Posterior vena cava (tissue), 2 donors: ENCODE measurements at places on chromosomes 2 and 18. TPM values are rescaled to one million over a fixed set of nuclear protein-coding genes. Genes with fewer than 3 reads are reported as not detected.

DNA sequence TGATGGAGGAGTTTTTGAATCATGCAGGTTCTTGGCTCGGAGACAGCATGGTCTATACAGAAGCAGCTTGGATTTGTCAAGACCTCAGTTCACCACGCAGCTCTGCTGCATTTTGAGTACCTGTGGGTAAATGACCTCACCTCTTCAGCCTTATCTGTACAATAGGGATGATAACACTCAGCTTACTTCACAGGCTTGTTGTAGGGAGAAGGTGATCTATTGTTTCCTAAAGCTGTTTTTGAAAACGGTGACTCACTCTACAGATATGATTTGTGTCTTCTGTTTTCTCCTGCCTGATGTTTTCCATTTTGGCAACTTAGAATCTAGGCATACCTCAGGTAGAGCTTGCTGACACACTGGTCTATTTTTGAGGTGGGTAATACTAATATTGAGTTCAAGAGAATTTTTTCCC lies 80.3 kb downstream of the FMNL2 start:
- no peak for DNase-seq

DNA sequence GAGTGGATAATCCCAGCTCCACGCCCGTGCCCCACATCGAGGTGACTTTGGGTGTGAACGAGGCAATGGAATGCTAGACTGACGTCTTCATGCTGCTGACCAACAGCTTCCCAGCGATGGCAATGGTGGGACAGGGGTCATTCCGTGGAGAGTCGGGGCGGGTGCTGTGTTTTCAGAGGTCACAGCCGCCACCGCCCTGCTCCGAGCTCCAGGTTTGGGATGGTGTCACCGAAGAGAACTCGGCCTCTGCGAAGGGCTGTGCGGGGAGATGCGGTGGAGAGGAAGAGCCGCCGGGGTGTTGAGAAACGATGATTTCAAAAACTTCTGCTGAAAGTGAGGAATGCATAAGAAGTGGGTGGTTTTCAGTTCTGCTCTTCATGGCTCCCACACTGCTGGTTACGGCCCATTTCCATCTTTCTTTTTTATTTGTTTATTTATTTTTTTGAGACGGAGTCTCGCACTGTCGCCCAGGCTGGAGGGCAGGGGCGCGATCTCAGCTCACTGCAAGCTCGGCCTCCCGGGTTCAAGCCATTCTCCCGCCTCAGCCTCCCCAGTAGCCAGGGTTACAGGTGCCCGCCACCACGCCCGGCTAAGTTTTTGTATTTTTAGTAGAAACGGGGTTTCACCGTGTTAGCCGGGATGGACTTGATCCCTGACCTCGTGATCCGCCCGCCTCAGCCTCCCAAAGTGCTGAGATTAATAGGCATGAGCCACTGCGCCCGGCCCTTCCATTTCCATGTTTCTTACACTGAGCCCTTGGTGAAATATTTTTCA lies 142.6 kb downstream of the RTP5 start:
- peak; percentile 58 for DNase-seq

The DYNAP gene
- total RNA-seq = not detected

DNA sequence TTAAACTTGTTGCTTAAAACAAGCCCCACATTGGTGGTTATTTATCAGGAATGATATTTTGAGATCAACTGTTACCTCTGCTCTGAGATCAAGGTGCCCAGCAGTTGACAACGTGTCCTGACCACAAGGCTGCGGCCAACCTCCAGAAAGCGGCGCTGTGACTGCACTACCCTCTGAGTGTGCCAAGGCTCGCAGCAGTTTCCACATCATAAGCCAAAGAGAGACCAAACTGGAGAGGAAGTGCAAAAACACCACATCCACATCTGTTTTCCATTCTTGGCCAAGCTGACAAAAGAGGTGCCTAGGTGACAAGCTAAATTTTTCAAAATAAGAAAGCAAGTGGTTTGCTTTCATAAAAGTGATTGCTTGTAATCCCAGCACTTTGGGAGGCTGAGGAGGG lies 410.8 kb upstream of the POU3F3 start:
- DNase-seq = no peak

The GAL3ST2 gene
- not detected for total RNA-seq

The GTF3C2 gene
- 36.9 TPM for total RNA-seq

- no peak for DNase-seq
Measured at GRCh38 chr2:53170466-53170865, 597.1 kb upstream of the CHAC2 start.

The HNRNPLL gene
- 54.6 TPM for total RNA-seq

- DNase-seq = no peak
Measured at GRCh38 chr18:60199505-60199904, 173.1 kb downstream of the MC4R start.

DNA sequence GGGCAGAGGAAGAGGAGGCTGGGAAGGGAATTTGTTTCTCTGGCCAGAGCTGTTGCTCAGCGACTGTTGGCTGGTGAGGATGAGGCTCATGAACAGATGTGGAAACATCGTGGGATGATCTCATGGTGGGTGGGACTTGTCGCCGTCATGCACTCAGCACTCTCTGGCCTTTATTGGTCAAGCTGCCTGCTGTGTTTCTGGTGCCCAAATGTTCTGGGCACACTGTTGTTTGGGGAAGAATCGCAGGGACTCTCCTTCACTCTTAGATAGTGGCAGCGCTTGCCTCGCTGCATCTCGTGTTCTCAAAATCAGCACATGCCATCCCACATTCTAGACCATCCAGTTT lies 145.6 kb downstream of the AGAP1 start:
- peak; percentile 93 for DNase-seq

The CXCR1 gene
- 1.1 TPM for total RNA-seq

The LOXHD1 gene
- 0.38 TPM for total RNA-seq

The GAREM1 gene
- total RNA-seq = 9.8 TPM

- DNase-seq = no peak
Measured at GRCh38 chr2:56382466-56382865, 198.7 kb downstream of the CCDC85A start.

DNA sequence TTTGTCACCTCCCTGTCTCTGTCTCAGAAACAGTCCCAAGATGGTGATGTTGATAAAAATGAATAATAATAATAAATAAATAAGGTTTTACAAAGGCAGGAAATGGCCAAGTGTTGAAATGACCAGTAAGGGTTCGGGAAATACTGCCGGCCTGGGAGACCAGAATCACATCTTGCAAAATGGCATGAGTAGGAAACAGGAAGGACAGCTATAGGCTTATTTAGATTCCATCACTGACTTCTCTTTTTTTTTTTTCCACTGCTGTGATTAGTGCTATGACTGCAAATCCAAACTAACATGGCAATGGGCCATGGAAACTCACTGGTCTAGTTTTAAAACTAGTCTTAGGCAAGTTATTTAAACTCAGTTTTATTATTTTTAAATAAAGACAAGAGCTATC lies 60.6 kb downstream of the SCN1A start:
- no peak for DNase-seq

DNA sequence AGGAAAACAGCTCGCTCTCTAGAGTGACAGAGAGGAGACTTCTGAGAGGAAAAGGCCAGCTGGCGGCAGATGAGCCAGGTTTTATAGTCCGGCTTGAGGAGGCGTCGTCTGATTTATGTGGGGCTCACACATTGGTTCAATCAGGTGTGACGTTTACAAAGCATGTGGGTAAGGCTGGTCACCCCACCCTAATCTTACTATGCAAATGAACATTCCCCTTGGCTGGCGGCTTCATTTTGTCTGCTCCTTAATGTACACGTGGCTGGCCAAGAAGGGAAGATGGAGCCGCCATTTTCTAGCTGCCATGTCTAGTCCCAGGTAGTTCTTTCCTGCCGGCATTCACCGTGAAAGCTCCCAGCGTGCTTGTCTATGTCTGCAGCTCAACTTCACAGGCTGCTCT lies 299.1 kb upstream of the SPRED2 start:
- DNase-seq = no peak

The ABCG8 gene
- not detected for total RNA-seq

The LRRC30 gene
- total RNA-seq = not detected

DNA sequence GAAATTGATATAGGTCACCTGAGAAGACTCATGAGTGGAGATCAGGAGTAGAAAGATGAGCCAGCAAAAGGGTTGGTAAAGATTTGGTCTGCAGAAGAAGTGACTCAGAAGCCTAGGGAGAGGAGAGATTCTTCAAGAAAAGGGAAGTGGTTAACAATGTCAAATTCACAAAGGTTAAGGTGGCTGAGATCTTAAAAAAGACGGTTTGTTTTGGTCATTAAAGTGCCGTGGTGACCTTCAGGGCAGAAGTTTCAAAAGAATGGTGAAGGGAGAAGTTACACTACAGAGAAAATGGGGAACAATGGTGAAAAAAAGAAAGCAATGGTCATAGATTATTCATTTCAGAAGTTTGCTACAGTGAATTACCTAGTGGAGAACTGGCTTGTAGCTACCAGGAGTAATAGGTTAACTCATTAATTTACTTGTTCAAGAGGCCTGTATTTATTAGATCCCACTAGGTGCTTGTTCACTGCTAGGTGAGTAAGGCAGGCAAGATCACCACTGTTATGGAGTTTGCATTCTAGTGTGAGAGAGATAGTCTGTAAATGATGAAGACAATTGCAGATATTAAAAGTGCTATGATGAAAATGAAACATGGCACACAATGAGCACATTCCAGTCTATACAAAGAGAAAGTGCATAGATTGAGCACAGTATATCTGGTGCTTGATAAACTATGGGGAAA lies 43.0 kb downstream of the FBXO48 start:
- no peak for DNase-seq

- no peak for DNase-seq
Measured at GRCh38 chr2:30681022-30681421, 126.2 kb downstream of the CAPN13 start.
